ENCODE measurements at places on chromosomes 16 and 17.

DNA sequence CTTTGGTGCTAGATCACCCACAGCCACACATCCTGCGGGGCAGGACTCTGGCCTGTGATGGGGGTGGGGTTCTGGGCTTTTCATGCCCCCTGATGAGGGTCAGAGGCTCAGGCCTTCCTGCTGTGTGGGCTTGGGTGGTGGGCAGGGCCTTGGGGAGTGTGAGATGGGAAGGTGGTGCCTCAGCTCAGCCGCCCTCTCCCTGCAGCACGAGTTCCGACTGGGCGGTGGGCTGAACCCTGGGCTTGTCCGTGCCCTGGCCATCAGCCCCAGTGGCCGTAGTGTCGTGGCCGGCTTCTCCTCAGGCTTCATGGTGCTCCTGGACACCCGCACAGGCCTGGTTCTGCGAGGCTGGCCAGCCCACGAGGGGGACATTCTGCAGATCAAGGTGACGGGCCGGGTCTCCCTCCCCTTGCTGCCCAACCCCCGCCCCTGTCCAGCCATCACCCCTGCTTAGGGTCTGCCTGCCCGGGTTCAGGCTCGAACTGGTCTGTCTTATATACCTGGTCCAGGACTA, 6.8 kb upstream of the SERPINF2 start:
- no peak for DNase-seq

GRCh38 chr17:30450125-30451027, 26.8 kb upstream of the GOSR1 start:
- DNase-seq, result no peak

DNA sequence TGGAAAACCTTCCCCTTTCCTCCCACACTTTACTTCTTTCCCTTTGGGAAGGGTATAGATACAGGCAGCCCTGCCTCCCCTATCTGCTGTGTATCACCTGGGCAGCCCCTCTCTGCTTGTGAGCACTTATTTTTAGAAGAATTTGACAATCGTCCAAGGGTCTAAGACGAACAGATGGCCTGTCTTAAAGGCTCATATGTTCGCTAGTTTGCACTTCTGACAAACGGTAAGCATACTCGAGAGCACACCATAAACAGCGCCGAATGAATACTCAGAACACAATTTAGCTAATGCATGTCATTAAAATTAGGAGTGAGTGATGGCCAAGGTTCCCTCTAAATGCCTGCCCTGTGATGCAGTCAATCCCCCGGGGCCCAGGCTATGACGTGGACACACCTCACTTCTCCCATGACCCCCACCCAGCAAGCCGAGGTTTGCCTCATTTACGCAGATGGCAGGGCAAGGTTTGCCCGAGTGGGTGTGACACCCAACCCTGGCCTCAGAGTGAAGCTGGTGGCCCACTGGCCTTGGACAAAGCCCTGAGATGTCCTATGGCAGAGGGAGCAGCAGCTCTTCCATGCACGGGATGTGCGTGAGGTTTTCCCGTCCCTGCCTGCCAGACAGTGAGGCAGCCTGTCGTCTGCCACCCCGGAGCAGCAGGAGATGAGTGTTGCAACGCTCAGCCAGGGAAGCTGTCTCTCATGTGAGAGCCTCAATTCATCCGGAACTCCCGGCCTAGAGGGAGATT, 125.2 kb downstream of the C16orf78 start:
- no peak for DNase-seq

DNA sequence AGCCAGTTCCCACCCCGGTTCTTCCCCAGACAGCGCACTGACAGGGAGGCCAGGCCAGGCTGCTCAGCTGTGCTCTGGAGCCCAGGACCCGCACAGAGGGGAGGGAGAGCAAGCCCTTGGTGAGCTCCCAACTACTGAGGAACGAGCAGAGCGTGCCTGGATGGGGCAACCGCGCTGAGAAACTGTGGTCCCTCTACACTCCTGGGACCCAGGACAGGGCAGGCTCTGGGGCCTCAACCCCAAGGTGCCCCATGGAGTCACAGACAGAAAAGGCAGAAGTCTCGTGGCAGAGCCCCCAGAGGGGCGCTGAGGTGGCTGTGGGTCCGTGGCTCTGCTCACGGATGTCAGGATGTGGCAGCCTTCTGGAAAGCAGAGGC, 16.3 kb downstream of the SLX4 start:
- no peak for DNase-seq

GRCh38 chr17:20218272-20218671, 209.1 kb downstream of the SPECC1 start:
- no peak for DNase-seq

- no peak for DNase-seq
Measured at GRCh38 chr17:81379523-81379942, 15.7 kb upstream of the BAHCC1 start.

DNA sequence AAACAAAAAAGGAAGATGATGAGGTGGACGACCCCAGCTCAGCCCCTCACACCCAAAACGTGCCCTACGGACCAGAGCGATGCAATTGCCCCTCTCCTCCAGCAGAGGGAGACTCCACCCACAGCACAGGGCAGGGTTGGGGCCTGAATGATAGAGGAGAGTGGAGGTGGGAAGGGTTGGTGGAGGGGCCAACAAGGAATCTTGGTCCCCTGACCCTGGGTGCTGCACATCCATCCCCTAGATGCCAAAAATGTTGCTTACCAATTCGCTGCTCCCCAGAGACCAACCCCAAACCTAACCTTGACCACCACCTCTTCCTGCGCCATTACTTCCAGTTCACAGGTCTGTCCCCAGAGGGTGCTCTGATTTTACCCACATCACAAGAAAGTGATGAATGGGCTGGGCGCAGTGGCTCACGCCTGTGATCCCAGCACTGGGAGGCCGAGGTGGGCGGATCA, 12.9 kb downstream of the P2RX5 start:
- peak; percentile 67 for DNase-seq
